Lower leg skin (tissue), 4 donors: ENCODE measurements at places on chromosomes 2 and 18. TPM values are rescaled to one million over a fixed set of nuclear protein-coding genes. Genes with fewer than 3 reads are reported as not detected.
A peak's percentile ranks its signal among the peaks of the same experiment; 100 is the strongest.

- no peak for DNase-seq
These were observed 37.5 kb upstream of the SMCHD1 start for GRCh38 chr18:2618009-2618408.

DNA sequence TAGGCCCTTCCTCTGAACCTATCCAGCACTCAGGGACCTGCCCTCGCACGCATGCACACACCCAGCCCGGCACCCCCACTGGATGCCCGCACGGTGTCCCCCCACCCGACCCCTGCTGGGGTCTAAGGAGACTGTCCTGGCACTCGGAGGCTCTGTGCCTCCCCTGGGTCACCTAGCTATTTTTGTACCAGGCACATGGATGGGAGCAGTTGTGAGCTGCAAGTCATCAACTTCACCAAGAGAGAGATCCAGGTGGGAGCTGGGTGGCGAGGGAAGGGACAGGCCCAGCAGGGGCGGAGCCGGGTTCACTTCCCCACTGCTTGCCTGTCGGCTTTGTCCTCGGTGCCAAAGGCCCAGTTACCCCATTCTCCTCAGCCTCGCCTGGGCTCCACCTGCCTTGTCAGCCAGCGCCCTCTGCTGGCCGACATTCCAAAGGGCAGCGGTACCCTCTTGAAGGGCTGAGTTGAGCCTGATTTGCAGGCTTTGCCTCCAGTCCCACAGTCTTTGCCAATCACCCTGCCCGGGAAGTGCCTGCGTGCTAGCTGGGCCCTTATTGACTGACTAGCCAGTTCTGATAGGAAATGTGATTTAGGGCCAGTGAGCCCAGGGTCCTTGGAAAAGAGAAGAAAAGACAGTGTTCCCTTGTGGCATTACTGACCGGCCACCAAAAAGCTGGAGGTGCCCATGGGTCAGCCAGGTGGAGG, 5.8 kb downstream of the NT5DC4 start:
- peak; percentile 87 for DNase-seq

GRCh38 chr18:48151421-48152065, 221.1 kb upstream of the SMAD2 start:
- DNase-seq = peak; percentile 78

DNA sequence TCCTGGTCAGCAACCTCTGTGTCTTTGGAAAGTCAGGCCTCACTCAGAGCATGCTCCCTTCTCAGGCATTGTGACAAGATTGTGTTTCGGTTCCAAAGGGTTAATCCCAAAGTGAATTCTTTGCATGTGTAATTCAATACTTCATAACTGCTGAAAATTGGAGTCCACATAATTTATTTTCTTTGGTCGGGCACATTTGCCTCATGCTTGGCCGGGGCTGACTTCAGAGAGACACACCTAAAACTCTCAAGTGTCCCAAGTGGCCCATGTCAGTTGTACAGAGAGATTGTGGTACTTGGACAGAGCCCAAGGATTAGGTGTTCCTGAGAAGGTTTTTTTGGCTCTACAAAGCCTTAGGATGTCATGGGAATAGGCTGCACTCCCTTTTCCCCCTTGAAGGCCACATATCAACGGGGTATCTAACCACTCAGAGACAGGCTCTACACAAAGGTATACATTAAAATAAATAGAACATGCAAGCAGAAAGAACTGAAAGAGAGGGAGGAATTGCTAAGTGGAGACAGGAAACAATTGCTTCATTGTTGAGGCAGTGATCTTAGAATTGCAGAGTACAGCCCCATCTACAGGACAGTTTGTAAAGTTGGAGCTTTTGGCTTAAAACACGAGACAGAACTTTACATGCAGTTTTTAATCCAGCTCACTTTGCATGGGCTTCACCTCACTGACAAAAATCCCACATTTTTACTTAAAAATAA, 1232.3 kb upstream of the ZEB2 start:
- peak; percentile 85 for DNase-seq

DNA sequence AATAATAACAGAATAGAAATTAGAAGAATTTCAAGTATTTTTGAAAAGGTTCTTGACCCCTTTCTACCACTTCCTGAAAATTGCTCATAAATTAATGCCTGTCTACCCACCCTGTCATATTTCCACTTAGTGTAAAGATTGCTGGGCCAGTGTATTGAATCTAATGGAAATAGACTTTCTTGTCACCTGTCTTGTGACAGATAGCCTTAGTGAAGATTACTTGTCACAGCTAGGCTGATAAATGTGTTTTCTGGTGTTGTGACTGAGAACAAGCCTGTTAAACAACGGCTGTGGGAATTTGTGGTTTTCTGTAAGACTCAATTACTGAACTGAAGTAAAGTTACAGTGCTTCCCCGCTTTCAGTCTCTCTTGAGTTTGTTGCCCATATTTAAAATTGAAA, 37.0 kb downstream of the PIK3C3 start:
- DNase-seq = no peak

DNA sequence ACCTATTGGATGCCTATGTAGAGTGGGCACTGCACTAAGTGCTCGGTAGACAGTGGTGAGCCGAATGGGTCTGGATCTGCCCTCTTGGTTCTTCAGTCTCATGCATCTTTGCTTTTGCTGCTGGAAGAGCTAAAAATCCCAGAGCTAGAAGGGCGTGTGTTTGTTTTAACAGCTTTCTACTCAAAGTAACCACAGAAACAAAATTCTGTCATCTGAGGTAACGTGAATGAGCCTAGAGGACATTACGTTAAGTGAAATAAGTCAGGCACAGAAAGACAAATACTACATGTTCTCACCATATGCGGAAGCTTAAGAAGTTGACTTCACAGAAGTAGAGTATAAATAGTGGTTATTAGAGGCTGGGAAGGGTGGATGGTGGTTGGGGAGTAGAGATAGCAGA, 119.8 kb downstream of the PLB1 start:
- DNase-seq = no peak

- no peak for DNase-seq
These were observed 836.1 kb downstream of the CBLN2 start for GRCh38 chr18:71707985-71708500.

Gene ST6GAL2
- 0.80 TPM for total RNA-seq

Gene TUBA4B
- not detected for total RNA-seq

Gene SNORC
- total RNA-seq = 13.9 TPM

Gene TUBA3E
- not detected for total RNA-seq
